Activated T-cell treated with anti-CD3 and anti-CD28 coated beads, Interleukin-2, amount 50 U/mL, for 72 hours (primary cell): ENCODE measurements at places on chromosomes 12 and 14. TPM values are rescaled to one million over a fixed set of nuclear protein-coding genes. Genes with fewer than 3 reads are reported as not detected.

Gene KRT75
- total RNA-seq: not detected

Gene MYO1H
- total RNA-seq: not detected

Gene IFNG-AS1
- not detected for total RNA-seq

Gene CMTM5
- 0.30 TPM for total RNA-seq

Gene KRT5
- not detected for total RNA-seq

Gene DEPDC4
- 4.1 TPM for total RNA-seq

Gene RASAL1
- total RNA-seq: 6.7 TPM

Gene REP15
- total RNA-seq: not detected

Gene TAS2R46
- total RNA-seq: 0.72 TPM

Gene TAS2R7
- total RNA-seq: not detected

Gene MYH6
- total RNA-seq: 0.65 TPM

Gene KRT2
- total RNA-seq: not detected

Gene RDH11
- total RNA-seq: 47.4 TPM

Gene SVOP
- total RNA-seq: not detected

Gene NRIP2
- not detected for total RNA-seq

Gene CLEC6A
- total RNA-seq: not detected

Gene GPX2
- not detected for total RNA-seq

Gene GLIPR1L2
- 0.50 TPM for total RNA-seq

Gene TMEM30B
- total RNA-seq: 3.4 TPM

Gene NELL2
- total RNA-seq: 66.0 TPM

Gene WSCD2
- total RNA-seq: not detected

Gene EXOC3L4
- not detected for total RNA-seq
